ENCODE measurements at places on chromosomes 1 and 21.

- no peaks in the 10 kb centered on the region for H3K27me3 ChIP-seq
- H3K36me3 ChIP-seq: no peaks in the 10 kb centered on the region
- no peak overlapping the region for H3K27ac ChIP-seq
- no peaks in the 10 kb centered on the region for H3K4me1 ChIP-seq
- H3K4me3 ChIP-seq: no peak overlapping the region
Measured at GRCh38 chr1:157948312-157949073, 45.0 kb upstream of the KIRREL1 start.

DNA sequence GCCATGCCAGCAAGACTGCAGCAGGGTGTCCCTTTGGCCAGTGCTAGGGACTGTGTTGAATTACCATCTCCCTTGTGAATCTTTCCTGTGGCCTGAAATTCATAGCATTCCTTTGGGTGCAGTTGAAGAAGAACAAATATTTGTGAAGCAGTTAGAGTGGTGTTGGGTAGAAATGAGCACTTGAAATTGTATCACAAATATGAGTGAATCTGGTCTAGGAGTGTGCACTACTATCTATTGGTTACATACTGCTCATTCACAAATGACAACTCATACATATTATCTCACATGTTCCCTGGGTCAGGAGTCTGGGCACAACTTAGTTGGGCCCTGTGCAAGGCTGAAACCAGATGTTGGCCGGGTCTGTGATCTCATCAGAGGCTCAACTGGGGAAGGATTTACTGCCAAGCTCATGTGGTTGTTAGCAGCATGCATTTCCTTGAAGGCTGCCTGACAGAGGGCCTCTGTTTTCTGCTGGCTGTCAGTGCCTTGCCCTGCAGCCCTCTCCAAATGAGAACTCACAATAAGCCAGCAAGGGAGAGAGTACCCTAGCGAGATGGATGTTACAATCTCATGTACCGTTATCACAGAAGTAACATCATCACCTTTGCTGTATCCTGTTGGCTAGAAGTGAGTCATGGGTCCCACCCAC, 23.8 kb downstream of the AJAP1 start:
- no peaks in the 10 kb centered on the region for H3K4me1 ChIP-seq
- no peak for DNase-seq
- H3K27ac ChIP-seq: no peak overlapping the region

DNA sequence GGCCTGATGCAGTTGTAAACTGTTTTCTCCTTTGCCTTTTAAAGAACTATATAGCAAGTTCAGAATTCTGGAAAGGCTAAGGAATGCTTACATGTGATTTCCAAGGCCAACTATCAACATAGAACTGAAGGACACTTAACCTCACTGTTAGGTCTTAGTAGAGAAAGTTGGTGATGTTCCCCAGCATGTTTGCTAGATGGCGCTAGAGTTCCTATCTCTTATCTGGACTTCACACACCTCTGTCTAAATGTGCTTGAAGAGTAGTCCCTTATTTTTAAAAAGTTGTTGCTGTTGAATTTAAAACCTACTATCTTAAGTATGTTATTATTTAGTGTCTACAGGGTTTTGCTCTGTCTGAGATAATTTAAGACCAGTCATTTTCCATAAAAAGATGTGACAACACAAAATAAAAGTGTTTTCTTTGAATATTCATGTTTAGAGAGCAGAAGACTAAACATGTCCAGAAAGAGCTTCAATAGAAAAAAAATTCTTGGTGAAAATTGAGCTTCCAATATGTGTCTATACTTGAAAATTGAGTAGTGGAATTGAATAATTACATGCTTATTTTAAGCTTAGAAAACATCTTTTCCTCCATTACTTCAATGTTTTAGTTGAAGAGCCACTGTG, 237.3 kb downstream of the S1PR1 start:
- no peak for DNase-seq
- H3K27ac ChIP-seq: no peak overlapping the region
- H3K36me3 ChIP-seq: no peaks in the 10 kb centered on the region
- no peaks in the 10 kb centered on the region for H3K4me1 ChIP-seq

GRCh38 chr1:185376840-185377635, 60.0 kb upstream of the IVNS1ABP start:
- no peak for DNase-seq
- H3K27ac ChIP-seq: no peak overlapping the region
- no peaks in the 10 kb centered on the region for H3K27me3 ChIP-seq
- H3K36me3 ChIP-seq: no peaks in the 10 kb centered on the region

- H3K4me3 ChIP-seq: no peak overlapping the region
- no peaks in the 10 kb centered on the region for H3K27me3 ChIP-seq
- no peak for DNase-seq
- no peak overlapping the region for H3K27ac ChIP-seq
Measured at GRCh38 chr1:17183388-17184160, 21.4 kb upstream of the PADI1 start.

DNA sequence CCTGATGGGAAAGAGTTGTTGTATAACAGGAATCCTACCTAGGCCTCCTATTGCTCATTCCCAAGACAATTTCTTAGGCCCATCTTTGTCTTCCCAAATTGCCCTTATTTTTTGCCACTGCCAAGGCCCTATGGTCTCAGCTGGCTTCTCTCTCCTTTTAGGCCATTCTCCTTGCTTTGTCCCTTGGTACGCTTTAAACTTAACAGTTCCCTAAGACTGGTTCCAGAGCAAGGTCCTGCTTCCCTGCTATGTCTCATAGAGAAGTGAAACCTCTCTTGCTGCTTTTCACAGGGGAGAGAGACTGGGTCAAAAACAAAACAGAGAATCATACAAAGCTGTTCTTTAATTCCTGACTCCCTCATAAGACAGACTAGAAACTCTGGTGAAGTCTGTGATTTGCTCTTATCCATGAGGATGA, 77.1 kb downstream of the XCL2 start:
- no peaks in the 10 kb centered on the region for H3K27me3 ChIP-seq
- H3K4me3 ChIP-seq: peak overlapping the region; percentile 1
- no peak overlapping the region for H3K27ac ChIP-seq
- DNase-seq: no peak
- peaks cover 58% of the 10 kb centered on the region for H3K4me1 ChIP-seq
- no peaks in the 10 kb centered on the region for H3K36me3 ChIP-seq
